ENCODE measurements at places on chromosomes 12 and 14. TPM values are rescaled to one million over a fixed set of nuclear protein-coding genes. Genes with fewer than 3 reads are reported as not detected.
A peak's percentile ranks its signal among the peaks of the same experiment; 100 is the strongest.

TMPRSS12 gene
- not detected for total RNA-seq

TGM1 gene
- 2.9 TPM for total RNA-seq

RIMKLB gene
- 19.5 TPM for total RNA-seq

DPPA3 gene
- not detected for total RNA-seq

CCDC177 gene
- not detected for total RNA-seq

GRCh38 chr12:12338527-12339168 lies 11.4 kb downstream of the MANSC1 start:
- DNase-seq = no peak

GRCh38 chr12:47616440-47616839 lies 89.4 kb downstream of the RPAP3 start:
- DNase-seq = no peak

DNA sequence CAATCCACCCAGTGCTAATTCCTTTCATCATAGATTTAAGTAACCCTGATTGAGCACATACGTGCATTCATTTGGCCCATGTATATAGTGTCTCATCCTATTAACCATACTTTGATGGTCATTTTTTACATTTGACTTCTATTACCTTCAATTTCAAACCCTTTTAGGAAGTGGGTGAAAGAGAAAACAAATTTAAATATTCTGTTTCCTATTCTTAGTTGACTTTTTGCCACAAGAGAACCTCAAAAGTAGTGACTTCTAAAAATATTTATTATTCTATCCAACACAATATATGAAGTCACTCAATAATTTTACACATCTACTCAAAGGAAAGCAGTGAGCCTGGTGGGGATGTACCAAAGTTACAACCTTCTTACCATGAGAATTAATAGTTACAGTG lies 164.9 kb downstream of the CEP128 start:
- no peak for DNase-seq

GRCh38 chr12:29232086-29232485 lies 83.0 kb downstream of the FAR2 start:
- DNase-seq = no peak

DNA sequence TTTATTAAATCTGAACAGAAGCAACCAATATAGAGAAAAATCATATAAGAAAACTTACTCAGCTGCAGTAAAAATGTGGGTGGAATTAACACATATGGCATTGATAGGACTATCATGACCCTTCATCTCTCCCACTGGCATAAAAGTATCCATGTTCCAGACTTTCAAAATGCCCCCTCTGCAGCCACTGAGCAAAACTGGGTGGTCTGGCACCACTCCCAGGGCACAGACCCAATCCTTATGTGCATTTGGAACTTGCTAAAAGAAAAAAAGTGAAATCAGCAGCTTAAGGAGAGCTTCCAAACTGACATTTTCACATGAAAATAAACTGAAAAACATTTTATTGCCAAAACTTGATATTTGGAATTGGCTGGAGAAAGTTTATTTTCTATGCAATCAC lies 141.5 kb downstream of the KIF21A start:
- no peak for DNase-seq

- no peak for DNase-seq
These were observed 229.8 kb upstream of the LRIG3 start for GRCh38 chr12:59149995-59150642.

DNA sequence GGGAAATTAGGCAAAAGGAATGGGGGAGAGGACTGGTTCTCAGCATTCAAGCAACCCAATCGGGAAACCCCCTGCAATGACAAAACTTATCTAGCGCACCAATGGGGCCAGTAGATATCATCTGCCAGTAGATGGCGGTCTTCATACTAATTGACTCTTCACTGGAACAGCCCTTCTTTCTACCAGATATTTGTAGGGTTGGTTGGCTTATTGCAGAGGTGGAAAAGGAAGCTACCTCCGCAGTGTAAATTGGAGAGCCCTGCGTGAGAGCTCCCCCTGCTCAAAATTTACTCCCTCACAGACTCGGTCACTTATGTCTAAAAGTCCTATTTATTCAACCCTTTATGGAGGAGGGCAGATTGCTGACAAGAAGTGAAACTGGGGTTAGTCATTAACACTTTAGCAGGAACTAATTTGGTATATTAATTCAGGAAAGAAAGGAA lies 166.1 kb upstream of the CCND2 start:
- DNase-seq = peak; percentile 59

DNA sequence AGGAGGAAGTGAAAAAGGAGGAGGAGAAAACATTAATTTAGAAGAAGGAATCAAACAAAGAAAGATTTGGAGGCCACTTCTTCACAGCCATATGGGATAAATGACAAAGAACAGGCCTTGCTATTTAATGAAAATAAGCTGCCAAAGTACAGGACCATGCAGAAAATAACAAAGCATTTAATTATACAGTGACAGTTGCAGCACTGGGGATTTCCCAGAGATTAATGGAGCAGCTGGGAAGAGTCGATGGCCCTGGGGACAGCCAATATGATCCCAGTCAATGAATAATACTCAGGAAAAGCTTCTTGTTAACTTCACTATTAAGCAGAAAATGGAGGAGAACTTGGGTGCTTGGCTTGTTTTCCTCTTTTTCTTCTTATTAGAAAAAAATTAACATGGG lies 34.6 kb downstream of the RERG start:
- DNase-seq = peak; percentile 31

DNA sequence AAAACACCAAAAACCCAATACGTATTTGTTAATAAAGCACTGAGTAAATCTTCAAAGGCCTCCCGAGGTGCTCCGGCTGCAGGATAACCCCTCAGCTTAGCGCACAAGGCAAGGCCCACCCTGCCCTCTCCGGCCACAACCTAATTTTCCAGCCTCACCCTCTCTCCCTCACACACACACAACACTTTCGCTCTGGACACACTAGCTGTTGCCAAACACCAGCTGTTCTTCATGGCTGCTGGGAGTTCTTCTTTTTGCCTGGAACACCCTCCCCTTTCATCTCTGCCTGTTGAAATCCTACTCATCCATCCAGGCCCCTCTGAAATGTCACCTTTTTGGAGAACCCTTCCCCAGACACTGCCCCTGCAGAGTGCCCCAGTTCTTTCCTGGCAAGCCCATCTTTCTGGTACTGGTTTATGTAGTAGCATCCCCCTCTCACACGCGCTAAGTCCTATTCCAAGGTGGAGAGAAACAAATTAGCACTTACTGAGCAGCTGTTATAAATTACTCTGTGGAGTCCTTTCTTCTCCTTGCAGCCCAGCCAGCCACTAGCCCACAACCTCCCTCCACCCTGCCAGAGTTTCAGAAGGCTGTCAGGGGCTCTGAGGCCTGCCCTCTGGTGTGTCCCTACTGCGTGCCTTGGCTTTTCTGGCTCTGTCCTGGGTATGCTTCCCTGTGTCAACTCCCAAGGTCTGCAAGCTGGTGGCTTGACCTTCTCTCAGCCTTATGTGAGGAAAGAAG lies 805 bp upstream of the CRACR2A start:
- DNase-seq = no peak
